Sciatic nerve (tissue), 2 donors: ENCODE measurements at places on chromosomes 6 and 20. TPM values are rescaled to one million over a fixed set of nuclear protein-coding genes. Genes with fewer than 3 reads are reported as not detected.

GRCh38 chr6:151309619-151310018 lies 69.9 kb downstream of the AKAP12 start:
- no peak for DNase-seq

DNA sequence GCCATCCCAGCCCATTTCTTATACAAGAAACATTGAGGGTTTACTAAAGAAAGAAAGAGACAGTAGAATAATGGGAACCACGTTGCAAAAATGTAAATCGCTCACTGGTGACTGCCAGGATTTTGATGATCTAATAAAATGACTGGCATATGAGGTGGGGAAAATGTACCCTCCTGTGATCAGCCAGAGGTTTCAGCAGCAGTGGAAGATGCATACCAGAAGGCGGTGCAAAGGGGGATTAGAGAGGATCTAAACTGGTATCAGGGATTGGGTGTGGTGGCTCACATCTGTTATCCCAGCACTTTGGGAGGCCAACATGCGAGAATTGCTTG lies 60.8 kb upstream of the DDR1 start:
- DNase-seq = no peak

DNA sequence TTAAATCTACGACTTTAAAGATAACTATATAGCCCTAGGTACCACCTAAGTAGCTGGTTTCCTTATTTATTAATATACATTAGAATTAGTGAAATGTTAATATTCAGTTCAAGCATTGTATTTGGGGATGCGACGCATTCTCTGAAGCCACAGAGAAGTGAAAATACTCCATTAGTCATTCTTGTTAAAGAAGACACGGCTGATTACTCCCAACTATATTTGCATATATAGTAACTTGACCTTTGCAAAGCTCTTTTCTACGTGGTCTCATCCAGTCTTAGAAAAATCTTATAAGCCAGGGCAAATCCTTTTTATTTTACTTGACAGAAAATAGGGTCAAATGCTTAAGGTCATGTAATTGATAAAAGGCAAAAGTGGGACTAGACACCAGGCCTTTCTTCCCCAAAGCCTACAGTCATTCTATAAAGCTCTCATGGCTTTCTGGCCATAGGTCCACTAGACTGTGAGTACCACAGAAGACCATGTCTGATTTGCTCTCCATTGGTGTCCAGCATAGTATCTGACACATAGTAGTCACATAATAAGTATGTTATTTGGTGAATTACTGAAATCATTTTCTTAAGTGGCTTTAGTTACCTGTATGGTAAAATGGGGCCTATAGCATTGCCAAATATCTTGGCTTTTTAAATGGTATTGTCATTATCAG lies 11.3 kb downstream of the ZHX3 start:
- DNase-seq = no peak

Gene NTSR1
- total RNA-seq = 0.09 TPM

Gene PTGIS
- total RNA-seq = 89.7 TPM

DNA sequence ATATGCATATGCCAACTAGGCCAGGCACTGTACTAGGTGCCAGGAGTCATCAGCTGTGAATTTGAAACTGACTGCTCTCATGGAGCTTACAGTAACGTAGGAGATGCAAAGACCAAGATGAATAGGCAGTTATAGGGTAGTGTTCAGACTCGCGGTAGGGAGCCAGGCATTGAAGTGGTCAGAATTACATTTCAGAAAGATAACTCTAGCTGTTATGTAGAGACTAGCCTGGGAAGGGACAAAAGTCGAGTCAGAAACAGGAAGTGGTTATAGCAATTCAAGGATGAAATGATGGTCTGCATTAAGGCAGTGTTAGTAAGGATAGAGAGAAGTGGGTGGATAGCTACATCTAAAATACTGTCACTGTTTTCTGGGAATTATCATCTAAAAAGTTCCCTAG lies 56.6 kb downstream of the PCMT1 start:
- DNase-seq = no peak

- no peak for DNase-seq
These were observed 189.2 kb upstream of the FERMT1 start for GRCh38 chr20:6311841-6312655.

DNA sequence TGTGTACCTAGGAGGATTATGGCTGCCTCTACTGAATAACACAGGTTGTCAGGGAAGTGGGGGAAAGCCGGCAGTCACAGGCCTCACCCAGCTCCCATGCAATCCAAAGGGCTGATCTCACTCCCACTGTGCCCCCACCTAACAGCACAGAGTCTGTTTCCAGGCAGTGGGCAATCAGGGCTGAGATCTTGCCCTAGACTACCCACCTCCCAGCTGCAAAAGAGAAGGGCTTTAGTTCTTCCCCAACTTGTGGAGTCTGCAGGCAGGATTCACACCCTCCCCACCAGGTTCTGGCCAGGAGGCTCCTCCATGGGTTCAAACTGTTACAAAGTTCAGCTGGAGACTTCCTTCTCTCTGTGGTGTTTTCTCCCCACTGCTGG lies 66.0 kb upstream of the OLIG3 start:
- no peak for DNase-seq

Gene BANF2
- not detected for total RNA-seq

- DNase-seq = no peak
These were observed 2.8 kb upstream of the TOMM6 start for GRCh38 chr6:41784581-41785171.

DNA sequence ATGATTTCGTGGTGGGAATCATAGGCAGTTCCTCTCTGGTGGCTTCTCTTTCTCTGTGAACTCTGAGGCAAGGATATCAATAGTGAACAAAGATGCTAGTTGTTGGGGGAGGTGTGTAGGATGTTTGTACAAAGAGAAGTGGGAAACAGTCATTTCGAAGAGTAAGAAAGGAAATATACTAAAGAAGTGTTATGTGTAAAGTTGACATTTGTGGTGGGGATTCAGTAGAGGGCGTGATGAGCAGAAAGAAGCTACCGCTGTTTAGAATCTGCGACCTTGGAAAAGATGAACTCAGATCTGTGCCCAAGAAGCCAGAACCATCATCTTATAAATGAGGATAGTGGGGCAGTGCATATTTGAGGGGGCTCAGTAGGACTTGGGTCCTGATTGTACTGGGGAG lies 11.4 kb downstream of the SLC35F1 start:
- no peak for DNase-seq

- no peak for DNase-seq
These were observed 2.4 kb downstream of the PHACTR2 start for GRCh38 chr6:143680141-143680540.

DNA sequence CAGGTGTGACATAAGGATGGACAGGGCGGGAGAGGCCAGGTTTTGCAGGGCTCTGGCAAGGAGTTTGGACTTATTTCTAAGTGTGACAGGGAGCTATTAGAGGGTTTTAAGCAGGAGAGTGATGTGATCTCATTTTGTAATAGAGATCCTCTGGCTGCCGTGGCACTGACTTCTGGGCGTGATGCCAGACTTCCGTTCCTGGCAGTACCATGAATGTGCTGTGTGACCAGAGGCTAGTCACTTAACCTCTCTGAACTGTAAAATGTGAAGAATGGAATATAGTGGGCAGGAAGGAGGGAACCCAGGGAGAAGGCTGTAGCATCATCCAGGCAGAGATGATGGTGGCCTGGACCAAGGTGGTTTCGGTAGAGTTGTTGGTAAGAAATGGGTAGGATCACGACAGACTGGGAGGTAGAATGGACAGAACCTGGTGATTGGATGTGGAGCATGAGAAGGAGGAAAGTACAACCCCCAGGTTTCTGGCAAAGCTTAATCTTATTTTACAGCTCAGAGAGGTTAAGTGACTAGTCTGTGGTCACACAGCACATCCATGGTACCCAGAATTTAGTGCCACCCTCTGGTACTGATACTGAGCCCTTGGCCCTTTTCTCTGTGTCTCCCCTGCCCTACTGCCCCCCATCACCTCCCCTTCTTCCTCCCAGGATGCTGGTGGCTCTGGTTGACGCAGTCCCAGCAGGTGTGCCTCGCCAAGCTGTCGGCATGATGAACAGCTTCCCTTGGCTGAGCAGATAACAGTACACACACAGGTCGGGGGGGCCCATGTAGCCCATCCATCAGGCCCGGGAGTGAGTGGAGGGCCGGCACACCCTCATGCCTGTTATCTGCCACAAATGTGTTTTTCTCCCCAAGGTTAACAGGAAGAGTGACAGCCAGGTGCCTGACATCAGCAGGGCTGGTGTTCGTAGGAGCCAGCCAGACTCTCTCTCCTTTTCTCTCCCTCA lies 52.9 kb upstream of the CTNNBL1 start:
- no peak for DNase-seq

DNA sequence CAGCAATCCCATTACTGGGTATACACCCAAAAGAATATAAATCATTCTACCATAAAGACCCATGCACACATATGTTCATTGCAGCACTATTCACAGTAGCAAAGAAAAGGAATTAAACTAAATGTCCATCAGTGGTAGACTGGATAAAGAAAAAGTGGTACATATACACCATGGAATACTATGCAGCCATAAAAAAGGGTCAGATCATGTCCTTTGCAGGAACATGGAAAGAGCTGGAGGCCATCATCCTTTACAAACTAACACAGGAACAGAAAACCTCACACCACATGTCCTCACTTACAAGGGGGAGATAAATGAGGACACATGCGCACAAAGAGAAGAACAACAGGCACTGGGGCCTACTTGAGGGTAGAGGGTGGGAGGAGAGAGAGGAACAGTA lies 60.9 kb downstream of the DCDC2 start:
- no peak for DNase-seq

DNA sequence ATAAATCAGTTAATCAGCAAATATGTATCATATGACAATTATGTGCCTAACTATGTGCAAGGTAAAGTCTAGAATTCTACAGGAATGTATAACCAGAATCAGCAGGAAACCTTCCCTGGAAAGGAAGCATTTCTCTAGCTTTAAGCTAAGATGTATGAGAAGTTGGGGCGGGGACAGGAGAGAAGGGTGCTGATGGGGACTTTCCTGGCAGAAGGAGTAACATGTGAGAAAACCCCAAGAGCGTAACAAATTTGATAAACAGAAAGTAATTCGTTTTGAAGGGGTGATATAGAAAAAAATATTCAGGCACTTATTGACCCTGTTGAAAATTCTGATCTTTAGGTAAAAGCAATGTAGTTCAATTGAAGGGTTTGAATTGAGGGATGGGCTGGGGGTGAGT lies 226.1 kb downstream of the KHDRBS2 start:
- no peak for DNase-seq

- peak; percentile 8 for DNase-seq
These were observed 174.2 kb downstream of the ANKRD60 start for GRCh38 chr20:58054082-58054779.

DNA sequence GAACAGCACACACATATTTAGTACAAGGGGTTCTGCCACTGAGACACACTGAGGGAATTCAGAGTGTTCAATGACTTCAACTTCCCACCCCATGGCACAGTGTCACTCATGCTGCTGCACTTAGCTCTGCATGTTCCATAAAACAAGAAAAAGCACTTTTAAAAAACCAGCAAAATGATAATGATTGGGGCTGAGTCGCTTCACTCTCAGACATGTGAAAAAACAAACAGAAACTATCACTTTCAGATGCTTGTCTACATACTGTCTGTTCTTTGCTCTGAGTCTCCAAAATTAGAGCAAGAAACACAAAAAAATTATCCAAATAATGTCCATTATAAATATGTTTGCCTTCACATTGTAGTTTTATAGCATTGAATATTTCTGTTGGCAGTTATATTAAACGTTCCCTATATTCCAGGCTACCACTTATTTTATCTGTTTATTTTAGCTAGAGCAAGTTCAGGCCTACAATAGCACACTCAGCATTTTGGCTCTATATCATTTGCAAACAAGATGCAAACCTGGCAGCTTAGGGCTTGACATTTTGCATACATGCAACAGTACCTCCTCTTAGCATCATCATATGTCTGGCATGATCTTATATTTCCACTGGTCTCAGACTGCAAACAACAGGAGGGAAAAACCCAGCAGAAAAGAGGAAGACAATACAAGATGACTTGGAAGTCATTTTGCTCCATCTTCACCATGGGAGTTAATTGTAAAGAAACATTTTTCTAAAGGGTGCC lies 398.8 kb downstream of the HACE1 start:
- DNase-seq = no peak

Gene RGS19
- 10.8 TPM for total RNA-seq

Gene TULP1
- not detected for total RNA-seq

DNA sequence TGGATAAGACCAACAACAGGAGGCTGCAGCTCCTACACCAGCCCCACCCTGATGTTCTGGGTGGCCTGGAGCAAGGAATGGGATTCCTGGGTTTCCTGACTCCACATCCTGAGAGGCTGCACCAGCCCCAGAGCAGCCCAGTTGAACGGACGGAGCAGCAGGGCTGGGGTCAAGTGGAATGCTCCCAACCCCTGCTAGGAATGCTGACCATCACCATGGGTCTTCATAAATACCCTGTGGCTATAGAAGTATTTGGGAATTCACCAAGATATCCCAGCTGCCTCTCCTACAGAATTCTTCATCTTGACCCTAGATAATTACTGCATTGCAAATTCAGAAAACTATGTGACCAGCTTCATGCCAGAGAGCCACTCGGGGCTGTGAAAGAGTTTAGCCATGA lies 180.3 kb downstream of the THBS2 start:
- no peak for DNase-seq

Gene FAM83C
- total RNA-seq = not detected

Gene SPATS1
- total RNA-seq = not detected

GRCh38 chr6:142318714-142319113 lies 16.9 kb downstream of the ADGRG6 start:
- no peak for DNase-seq

Gene DCBLD1
- total RNA-seq = 13.6 TPM
